ENCODE measurements at places on chromosomes 7 and 10.
A peak's percentile ranks its signal among the peaks of the same experiment; 100 is the strongest.

DNA sequence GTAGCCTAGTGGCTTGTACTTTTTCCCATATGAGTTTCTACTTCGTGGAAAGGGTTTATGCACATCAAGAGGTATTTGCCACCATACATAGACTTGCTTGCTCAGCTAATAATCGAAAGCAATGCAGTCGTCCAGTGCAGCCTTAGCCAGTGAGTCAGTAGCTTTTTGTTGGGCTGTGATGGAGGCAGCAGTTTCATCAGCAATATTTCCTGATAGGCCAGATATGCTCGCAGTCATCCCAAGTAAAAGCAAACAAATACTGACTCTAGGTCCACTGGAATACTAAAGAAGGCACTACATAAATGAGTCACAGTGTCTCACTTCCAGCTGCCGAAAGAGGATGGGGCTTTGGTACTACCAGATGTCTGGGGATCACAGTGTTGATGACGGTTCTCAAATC is 2.1 kb upstream of the BNIP3 start:
- no peak for DNase-seq

DNA sequence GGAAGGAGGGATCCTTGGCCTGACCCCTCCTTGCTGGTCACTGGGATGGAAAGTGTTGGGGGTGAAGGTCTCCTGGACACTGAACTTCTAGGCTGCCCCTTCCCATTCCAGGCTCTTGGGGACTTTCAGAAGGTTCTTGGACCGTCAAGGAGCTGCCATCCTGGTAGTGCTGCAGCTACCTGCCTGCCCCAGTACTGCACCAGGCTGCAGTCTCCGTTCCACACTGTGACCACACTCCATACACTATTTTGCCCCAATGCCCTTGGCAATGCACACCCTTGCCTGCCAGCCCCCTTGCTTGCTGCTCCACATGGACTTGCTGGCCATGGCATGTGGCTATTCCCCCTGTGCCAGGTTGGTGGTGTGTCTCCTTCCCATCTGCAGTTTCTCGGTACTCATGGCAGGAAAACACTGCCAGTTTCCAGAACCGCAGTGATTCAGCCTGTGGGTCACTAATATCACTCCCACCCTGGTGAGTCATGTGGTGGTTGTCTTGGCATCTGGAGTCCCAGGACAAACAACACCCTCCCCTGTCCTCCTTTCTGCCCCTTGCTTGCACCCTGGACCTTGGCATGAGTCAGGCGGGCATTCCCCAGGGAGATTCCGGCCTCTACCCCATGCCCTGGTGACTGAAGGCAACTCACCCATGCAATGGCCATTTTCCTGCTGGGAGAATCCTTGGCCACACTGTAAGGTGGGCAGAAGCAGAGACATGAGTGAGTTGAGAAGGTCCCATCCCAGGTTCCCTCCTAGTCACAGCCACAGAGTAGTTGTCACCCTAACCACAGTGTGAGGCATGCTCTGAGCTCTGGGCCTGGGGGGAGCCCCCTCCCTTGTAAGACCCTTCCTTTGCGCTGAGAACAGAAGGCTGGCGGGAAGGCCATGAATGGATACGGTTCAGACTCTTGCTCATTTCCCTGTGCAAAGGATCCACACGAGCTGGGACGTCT is 32.8 kb downstream of the GOLGA7B start:
- no peak for DNase-seq

- peak; percentile 19 for DNase-seq
Observed at GRCh38 chr10:8052341-8052955, 2.0 kb upstream of the GATA3 start.

GRCh38 chr10:128130051-128130450 is 3.8 kb upstream of the MKI67 start:
- no peak for DNase-seq

- DNase-seq, result peak; percentile 58
Observed at GRCh38 chr10:1488970-1489548, 248.3 kb downstream of the ADARB2 start.

DNA sequence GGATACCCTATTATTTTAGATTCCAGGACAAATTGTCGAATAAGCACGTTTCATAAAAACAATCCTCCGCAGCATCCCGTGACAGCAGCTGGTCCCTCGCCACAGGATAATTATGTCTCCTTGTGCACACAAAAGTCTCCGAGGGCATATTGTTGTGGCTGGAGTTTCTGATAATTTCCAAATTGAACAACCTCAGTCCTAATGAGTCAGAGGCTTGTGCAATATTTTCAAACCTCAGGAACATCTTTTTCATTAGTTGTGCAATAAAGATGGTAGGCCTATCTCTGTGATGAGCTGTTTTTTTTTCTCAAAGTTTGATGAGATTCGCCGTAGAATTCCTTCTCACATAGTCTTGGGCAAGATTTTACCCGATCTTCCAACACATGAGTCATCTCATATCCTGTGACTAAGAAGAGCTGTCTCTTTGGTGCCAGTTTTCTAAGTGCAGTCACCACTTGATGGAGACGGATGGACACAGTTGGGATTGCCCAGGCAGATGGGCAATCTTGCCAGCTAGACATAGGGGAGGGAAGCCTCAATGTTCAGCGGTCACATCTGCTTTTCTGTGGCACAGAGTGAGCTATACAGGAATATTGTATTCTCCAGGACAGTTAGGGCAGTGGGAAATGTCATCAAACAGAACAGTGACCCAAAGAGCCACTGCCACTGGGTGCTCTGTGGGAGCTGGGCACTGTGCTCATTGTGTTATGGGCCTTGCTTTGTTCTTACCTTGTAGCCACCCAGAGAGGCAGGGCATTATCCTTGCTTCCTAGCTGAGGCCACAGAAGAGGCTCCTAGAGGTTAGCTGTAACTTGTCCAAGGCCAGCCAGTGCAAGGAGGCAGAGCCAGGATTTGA is 7.8 kb downstream of the HTRA1 start:
- DNase-seq, result no peak

- DNase-seq, result no peak
Observed at GRCh38 chr10:122362621-122363020, 11.9 kb upstream of the PLEKHA1 start.

- DNase-seq, result no peak
Observed at GRCh38 chr7:22876986-22877729, 54.5 kb upstream of the TOMM7 start.

DNA sequence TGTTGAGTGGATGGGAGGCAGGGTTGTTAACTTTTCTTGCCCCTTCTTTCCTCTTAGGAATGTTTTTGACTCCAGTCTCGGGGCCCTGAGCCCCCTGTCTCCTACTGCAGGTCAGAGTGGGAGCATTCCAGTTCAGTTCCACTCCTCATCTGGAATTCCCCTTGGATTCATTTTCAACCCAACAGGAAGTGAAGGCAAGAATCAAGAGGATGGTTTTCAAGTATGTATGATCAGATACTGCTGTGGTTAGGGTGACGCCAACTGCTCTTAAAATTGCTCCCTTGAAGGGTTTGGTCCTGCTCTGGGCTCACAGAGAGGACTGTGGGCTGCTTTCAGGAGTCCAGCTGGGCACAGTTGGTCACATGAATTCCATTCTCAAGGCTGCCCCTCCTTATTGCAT is 22.0 kb downstream of the VWA2 start:
- no peak for DNase-seq

- no peak for DNase-seq
Observed at GRCh38 chr7:2156756-2157472, 75.8 kb downstream of the MAD1L1 start.

DNA sequence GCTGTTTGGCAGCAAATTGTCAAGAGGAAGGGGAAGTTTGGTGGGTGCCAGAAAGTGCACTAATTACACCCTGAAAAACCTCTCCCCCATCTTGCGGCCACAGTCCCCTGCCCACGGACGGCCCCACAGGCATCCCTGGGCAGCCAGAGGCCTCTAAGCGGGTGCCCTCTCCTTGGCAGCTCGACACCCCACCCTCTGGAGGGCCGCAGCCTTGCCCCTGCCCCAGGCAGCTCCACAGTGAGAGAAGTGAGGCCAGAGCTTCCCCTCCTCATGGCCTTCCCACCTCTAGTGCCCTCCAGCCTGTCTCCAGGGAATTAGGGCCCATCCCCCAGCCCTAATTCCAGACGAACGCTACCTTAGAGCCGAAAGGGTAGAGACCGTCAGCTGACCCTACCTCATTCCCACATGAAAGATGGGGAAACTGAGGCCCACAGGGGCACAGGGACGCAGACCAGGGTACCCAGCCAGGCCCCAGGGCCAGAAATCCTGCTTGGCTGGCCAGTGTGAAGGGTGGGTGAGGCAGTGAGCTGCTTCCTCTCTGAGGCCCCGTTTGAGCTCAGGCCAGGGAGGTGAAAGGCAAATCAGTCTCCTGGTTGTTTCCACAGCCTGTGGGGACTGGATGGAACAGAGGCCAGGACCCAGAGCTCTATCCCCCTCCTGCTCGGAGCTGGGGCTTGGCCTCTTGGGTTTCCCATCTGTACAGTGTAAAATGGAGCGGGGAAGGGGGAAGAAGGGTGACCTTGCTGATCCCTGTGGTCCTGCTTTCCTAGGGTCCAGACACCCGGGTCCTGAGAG is 10.0 kb downstream of the ZCCHC24 start:
- no peak for DNase-seq

DNA sequence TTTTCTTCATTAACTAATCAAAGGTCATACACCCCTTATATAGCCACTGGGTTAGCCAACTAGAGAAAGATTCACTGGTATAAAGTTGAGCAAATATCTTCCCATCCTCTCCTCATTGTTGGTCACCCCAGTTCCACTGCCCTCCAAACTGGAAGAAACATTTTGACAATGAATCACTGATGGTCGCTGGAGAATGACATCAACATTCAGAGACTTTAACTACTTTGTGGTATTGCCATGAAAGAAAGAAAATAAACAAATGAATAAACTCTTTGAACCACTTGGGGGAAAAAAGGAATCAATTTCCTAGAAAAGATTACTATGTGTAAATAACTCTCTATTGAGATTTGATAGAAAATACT is 23.4 kb downstream of the HYCC1 start:
- DNase-seq, result no peak

GRCh38 chr7:123067814-123068213 is 72.3 kb upstream of the TAS2R16 start:
- no peak for DNase-seq

GRCh38 chr10:712089-712488 is 22.6 kb upstream of the DIP2C start:
- DNase-seq, result no peak

GRCh38 chr7:24572393-24572996 is 757 bp upstream of the PALS2 start:
- DNase-seq, result peak; percentile 45

- no peak for DNase-seq
Observed at GRCh38 chr10:122404576-122404975, 30.1 kb downstream of the PLEKHA1 start.

DNA sequence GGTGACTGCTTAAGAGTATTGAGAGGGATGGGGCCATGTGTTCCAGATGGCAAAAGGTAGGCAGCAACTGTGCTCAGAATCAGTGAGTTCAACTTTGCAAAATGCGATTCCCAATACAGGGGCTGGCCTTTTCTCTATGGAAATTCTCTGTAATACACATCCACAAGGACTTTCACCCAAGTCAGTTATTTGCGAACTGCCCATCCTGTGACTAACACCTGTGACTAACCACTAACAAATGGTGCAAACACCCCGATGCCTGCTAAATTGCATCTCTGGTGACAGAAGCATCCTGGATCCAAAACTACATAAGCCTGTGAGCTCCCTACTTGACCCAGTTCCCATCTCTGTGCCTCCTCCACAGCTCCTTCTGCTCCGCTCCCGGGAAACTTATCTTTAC is 9.0 kb upstream of the CUZD1 start:
- no peak for DNase-seq

GRCh38 chr7:1973321-1974251 is 259.2 kb downstream of the MAD1L1 start:
- DNase-seq, result no peak

- DNase-seq, result no peak
Observed at GRCh38 chr7:153838591-153838990, 213.6 kb upstream of the DPP6 start.

DNA sequence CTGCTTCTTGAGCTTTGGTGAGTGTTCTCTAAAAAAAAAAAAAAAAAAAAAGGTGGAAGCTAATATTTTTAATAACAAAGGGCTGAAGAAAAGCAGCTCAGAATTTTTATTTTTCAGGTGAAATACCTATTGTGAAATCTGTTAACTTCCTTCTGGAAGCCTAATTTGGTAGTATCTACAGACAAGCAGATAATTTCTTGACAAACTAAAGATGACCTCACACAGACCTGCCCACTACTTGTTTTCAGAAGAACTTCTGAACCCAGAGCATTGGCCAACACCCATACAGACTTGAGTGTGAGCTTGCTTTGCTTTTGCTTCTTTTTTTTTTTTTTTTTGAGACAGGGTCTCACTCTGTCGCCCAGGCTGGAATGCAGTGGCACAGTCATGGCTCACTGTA is 31.2 kb downstream of the LRRC4 start:
- no peak for DNase-seq

GRCh38 chr10:12556039-12556438 is 206.7 kb downstream of the CAMK1D start:
- DNase-seq, result no peak

- no peak for DNase-seq
Observed at GRCh38 chr7:102415685-102416225, 17.6 kb upstream of the ORAI2 start.

- peak; percentile 84 for DNase-seq
Observed at GRCh38 chr10:103692952-103693811, 162.2 kb downstream of the SH3PXD2A start.

DNA sequence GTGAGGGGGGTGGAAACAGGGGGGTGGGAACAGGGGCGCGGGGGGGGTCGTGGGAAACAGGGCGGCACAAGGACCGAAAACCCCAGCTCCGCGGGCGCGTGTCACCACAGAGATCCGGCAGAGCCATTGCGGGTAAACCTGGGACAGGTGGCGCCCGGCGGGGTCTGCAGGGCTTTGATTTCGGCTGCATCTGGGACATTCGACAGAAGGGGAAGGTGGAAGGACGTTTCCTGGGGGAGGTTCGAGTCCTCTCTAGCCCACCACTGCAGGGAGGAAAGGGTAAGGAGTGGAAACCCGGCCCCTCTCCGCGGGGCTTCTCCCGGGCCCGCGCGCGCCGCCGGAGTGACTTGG is 7.5 kb downstream of the NKX2-3 start:
- peak; percentile 9 for DNase-seq

DNA sequence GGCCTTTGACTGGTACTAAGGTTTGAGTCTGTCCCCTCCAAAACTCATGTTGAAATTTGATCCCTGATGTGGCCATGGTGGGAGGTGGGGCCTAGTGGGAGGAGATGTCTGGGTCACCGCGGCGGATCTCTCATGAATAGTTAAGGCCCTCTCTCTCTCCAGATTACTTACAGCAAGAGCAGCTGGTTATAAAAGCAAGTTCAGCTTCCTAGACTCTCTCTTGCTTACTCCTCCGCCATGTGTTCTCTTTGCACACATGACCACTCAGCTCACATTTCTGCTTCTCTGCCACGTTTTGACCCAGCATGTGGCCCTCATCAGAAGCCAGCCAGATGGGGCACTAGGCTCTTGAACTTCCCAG is 29.9 kb upstream of the ZMIZ1 start:
- no peak for DNase-seq

DNA sequence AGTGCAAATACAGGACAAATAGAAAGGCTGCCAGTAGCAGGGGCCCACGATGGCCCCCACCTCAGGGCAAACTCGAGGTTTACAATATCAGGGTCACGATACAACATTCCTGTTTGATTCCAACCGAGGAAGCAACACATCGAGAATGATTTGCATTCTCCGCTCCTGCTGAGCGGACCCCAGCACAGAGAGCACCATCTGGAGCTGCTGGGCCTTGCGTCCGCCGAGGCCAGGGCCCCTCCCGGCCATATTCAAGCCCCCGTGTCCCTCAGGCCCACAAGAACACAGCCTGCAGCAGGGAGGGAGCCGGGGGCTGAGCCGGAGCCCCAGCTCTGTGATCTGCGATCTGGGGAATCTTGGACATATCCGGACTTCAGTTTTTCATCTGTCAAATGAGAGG is 84.3 kb downstream of the PRKAG2 start:
- DNase-seq, result no peak

Measured in GM20000 (cell line).